ENCODE measurements at places on chromosomes 2 and 18. TPM values are rescaled to one million over a fixed set of nuclear protein-coding genes. Genes with fewer than 3 reads are reported as not detected.

DNA sequence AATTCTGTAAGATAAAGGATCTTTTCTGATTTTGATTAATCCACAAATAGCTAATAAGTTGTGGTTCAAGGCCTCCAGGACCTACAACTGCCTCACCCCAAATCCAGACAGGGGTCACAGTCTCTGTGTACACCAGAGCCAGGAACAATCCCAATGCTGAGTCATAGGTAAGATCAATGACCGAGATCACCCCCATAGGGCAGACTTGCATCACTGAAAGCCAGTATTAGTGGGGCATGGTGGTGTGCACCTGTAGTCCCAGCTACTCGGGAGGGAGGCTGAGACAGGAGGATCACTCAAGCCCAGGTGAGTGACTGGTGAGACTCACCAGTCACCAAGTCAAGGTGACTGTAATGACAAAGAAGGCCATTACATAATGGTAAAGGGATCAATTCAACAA, 12.9 kb downstream of the PARD6G start:
- DNase-seq: no peak

The NEMP2 gene
- total RNA-seq: 2.8 TPM

DNA sequence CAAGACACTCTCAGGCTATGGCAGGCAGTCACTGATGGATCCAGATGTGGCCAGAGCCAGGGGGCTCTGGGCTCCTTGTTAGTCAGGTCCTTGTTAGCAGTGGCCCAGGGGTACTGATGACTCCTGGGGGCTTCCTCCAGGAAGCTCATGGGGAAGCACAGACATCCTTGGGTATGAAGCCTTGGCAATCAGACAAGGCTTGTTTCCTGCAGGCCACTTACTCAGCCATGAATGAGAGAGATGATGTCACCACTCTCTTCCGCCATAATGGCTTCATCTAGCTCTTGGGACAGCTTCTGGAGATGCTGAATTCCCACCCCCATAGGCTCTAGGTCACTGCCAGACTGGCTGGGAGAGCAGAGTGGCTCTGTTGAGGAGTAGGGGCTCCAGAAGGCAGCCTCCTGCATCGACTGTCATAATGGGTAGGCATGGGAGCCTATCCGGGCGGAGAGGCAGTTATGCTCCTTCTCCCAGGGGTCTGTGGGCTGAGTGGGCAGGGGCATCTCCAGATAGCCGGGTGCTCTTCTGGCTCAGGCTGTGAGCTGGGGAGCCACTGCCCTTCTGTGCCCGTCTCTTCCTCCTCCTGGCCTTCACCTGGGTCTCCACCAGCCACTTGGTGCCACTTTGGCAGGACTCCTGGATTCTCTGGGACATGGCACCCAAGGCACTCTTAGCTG, 40.2 kb upstream of the BMPR2 start:
- no peak for DNase-seq

GRCh38 chr2:204486805-204487204, 58.5 kb upstream of the PARD3B start:
- DNase-seq: no peak

DNA sequence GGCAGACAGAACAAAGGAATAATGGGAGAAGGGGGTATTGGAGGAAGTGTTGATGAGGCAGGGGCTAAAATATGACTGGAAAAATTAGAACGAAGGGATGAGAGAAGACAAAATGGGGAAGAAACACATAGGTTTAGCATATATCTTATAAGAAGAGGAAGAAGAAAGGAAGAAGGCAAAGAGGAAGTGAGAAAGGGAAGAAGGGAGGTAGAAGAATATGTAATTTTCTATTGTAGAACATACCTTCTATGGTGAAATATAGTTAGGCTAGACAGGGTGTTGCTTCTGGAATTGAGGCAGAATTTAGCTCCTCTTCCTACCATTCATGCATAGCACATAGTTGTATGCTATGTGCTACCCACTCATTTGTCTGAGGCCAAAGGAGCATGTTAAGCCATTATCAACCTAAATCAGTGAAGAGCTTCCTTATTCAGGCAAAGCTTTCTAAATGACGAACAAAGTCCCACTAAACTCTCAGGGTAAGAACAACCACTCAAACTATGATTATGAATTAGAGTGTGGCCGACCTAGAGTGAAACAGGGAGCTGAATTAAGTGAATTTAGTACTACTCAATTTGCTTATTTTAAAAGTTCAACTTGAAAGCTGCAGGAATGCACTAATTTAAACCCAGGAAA, 180.9 kb upstream of the GALNT5 start:
- no peak for DNase-seq

The BUB1 gene
- total RNA-seq: 0.82 TPM

- no peak for DNase-seq
These were observed 249.0 kb downstream of the DYSF start for GRCh38 chr2:71702071-71702970.

DNA sequence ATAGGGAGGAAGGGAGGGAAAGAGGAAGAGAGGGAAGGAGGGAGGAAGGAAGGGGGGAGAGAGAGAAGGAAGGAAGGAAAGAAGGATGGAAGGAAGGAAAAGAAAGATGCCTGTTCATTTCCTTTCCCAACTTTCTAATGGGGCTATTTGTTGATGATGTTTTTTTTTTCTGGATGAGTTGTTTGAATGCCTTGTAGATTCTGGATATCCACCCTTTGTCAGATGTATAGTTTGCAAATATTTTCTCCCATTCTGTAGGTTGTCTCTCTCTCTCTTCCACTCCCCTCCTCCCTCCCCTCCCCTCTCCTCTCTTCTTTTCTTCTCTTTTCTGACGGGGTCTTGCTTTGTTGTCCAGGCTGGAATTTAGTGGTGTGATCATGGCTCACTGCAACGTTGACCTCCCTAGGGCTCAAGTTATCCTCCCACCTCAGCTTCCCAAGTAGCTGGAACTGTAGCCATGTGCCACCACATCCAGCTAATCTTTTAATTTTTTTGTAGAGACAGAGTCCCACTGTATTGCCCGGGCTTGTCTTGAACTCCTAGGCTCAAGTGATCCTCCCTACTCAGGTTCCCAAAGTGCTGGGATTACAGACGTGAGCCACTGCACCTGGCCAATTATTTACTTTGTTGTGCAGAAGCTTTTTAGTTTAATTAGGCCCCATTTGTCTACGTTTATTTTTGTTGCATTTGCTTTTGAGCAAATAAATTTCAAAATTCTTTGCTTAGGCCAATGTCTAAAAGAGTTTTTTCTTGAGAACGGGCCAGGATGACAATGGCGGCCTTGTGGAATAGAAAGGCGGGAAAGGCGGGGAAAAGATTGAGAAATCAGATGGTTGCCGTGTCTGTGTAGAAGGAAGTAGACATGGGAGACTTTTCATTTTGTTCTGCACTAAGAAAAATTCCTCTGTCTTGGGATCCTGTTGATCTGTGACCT, 57.3 kb upstream of the FAM117B start:
- DNase-seq: no peak

- DNase-seq: no peak
These were observed 47.9 kb downstream of the KIF5C start for GRCh38 chr2:148922776-148923475.

DNA sequence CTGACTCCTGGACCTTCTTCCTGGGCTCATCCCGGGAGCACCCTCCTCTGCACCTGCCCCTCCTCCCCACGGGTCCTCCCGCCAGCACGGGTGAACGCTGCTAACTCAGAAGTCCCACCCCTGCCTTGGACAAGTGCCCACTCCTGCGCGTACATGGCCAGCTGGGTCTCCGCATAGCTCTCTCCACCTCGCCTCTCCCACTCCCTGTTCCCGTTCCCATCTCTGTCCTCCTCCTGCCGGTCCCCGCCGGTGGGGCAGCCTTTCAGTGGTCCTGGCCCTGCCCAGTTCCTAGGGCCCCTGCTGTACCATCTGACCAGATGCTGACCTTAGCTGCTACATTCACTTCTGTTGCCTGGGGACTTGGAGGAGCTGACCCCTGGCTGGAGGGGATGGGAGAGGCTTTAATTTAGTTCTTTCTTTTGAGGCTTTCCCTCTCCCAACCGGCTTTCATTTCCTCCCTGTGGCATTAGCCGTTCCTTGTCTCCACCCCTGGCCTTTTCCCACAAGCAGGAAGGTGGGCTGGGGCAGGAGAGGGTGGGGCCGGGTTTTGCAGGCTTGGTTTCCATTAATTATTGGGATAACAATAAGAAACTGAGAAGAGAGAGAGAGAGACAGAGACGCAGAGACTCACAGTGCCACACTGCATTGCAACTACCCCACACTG, 136.1 kb downstream of the SH3BP4 start:
- peak; percentile 71 for DNase-seq

DNA sequence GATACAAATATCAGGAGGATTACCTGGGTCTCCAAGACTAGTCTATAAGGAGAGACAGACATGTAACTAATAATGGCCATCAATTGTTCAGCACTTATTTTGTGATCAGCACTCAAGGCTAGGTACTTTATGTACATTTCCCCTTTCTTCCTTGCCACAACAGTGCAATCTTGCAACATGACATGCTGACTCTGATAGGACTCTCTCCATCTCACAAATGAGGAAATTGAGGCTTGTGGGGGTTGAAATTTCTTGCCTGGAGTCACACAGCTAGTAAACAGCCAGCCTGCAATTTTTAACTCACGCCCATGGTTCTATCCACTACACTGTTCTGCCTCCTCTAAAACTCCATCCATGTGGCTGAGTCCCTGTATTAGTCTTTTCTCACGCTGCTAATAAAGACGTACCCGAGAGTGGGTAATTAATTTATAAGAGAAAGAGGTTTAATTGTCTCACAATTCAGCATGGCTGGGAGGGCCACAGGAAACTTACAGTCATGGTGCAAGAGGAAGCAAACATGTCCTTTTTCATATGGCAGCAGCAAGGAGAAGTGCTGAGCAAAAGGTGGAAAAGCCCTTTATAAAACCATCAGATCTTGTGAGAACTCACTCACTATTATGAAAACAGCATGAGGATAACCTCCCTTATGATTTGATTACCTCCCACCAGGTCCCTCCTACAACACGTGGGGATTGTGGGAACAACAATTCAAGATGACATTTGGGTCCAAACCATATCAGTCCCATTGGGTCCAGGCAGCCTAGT, 302.4 kb downstream of the PLCL1 start:
- DNase-seq: no peak

- DNase-seq: no peak
These were observed 2.3 kb downstream of the ARL4C start for GRCh38 chr2:234494361-234495250.

GRCh38 chr2:82282111-82282882, 1977.7 kb upstream of the LRRTM1 start:
- no peak for DNase-seq

DNA sequence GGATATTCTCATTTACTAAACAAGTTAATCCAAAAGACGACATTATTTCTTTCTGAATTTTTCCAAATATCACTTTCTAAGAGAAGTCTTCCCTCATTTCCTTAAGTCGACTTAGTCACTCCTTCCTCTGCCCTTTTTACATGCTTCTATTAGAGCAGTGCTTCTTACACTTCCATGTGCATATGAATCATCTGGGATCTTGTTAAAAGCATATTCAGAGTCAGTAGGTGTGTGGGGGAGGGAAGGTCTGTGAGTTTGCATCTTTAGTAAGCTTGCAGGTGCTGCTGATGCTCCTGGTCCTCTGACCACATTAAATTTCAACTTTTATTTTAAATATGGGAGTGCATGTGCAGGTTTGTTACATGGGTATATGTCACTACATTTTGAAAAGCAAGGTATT, 582.6 kb downstream of the NRXN1 start:
- no peak for DNase-seq

DNA sequence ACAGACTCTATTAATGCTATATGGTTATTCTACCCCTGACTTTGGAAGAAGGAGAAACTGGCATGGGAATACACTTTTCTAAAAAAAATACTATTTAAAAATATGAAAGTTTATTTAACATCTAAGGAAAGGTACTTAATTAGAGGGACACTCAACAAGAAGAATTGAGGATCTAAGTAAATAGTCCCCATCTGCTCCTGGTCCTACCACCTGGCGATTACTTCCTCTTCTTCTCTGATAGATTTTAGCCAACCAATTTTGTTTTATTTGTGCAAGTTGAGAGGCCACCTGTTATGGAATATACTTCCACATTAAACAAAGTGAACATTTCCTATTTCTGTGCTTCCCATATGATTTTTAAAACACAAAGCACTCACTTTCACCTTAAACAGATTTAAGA, 111.7 kb downstream of the BCL2 start:
- DNase-seq: no peak

- DNase-seq: no peak
These were observed 57.5 kb upstream of the CXCR4 start for GRCh38 chr2:136175466-136175865.

The ERICH2 gene
- 1.2 TPM for total RNA-seq

DNA sequence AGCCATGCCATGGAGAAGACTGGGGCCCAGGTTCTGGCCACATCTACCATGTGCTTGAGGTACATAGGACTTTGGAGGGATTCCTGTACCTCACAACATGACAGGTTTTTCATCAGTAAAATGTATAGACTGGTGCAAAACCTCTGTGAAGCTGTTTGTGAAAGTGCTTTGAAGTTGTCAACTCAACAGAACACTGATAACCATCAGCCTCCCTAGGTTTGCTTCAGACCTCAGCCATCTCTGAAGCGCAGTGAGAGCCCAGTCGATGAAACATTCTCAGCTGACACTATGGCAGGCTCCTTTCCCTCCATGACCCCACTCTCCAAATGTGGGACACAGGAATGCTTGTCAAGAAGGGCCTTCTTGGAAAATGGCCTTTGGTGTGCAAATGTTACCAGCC, 38.6 kb downstream of the STK25 start:
- DNase-seq: no peak

DNA sequence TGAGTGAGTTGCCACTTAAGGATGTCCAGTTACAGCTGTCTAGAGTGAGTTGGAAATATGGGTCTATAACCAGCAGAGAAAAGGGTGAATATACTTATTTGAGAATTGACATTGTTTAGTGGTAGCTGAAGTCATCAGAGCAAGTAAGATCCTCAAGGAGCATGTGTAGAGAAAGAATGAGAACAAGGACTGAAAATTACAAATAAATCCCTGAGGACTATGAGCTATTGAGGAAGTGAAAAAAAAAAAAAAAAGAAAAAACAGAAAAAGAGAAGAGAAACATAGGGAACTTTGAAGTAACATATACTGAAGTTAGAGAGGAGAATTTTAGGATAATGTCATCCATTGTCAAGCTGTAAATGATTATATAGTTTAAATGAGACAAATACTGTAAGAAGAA, 134.0 kb upstream of the CCDC68 start:
- no peak for DNase-seq

The KATNAL2 gene
- 2.7 TPM for total RNA-seq

The GRHL1 gene
- total RNA-seq: 1.0 TPM

DNA sequence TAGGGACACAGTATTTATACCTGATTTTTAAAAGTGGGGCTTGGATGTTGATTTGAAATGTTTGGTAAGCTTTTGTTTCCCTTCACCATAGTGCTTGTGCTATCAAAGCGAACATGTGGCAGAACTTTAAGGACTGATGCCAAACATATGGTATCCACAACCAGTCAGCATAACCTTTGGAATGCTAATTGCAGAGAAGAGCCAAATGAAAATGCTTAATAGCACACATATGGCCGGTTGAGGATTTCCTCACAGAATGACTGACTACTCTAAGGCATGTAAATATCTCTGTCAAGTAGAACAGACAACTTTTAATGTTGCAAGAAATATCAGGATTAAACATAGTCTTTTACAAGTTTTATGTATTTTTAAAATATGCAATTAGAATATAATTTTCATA, 120.9 kb upstream of the COL3A1 start:
- DNase-seq: no peak

The OTX1 gene
- total RNA-seq: not detected

- DNase-seq: no peak
These were observed 30.5 kb downstream of the METTL21A start for GRCh38 chr2:207594731-207595130.

Measured in left ventricle myocardium superior (tissue), 1 donor.